Stimulated activated CD8-positive, alpha-beta memory T cell treated with anti-CD3 and anti-CD28 coated beads, Interleukin-7, amount 100 ng/mL, for 4 hours (primary cell): ENCODE measurements at places on chromosomes 3 and 15.

DNA sequence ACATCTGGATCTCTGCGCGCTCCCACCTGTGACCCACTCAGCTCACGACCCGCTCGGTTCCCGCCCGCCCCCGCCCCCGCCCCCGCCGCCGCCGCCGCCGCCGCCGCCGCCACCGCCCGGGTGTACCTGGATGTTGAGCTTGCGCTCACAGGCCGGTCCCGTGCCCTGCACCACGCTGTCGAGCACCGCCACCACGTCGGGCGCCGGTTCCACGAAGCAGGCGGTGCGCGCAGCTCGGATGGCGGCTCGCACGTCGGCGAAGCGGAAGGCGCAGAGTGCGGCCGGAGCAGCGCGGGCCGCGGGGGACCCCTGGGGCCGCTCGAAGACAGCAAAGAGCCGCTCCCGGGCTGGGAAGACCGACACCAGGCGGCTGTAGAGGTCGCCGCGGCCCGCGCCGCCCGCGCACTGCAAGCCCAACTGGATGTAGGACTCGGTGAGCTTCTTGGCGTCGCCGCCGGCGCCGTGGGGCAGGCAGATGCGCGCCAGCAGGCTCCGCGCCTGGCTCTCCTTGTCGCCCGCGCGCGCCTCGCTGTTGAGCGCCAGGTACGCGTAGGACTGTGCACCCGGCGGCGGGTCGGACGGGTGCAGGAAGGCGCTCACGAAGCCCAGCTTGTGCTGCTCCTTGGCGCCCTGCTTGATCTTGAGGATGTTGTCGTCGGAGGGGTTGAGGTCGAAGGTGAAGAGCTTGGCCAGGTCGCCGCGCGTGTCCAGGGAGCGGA, 1.1 kb downstream of the PLXND1 start:
- DNase-seq = peak; percentile 42

GRCh38 chr3:142065932-142066331, 83.4 kb downstream of the TFDP2 start:
- no peak for DNase-seq

DNA sequence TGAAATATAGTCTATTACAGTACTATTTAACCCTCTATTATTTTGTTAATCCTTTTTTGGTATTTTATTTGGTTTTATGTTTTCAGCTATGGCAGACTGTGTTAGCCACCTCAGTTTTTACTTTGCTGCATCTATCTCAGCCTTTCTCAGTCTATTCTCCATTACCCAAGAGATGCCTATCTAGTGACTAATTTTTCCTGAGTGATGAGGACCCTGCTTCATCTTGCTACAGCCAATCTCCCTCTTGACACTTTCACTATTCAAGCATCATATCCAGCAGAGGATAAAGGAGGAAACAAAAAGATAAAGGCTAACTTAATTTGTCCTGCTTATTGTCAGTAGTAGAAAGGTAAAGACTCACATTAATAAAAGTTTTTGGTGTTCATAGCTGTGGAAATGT, 141.8 kb upstream of the NECTIN3 start:
- DNase-seq = no peak

DNA sequence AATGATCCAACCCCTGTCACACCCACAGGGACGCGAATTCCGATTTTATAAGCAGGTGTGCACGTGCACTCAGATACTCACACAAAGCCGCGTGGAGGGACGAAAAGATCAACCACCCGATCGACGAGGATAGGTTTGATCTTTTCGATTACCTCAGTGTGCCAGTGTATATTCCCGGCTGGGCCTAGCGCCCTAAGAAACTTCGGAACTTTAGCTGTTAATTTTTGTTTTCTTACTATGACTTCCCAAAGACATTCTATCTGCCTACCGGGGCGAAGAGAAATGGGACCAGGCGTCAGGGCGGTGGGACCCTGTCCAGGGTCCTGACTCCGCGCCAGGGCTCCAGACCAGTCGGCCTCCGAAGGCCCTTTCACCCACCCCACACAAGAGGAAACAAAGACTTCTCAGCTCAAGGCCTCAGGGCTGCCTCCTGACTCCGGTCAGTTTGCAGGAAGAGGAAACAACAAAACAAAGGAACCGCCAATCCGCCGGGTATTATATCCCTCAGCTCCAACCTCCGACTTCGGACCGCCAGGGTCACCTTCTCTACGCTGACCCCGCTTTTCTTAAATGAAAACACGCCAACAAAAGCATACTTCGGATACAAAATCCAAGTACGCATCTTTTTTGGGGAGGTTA, 6.8 kb downstream of the ONECUT1 start:
- DNase-seq = no peak

DNA sequence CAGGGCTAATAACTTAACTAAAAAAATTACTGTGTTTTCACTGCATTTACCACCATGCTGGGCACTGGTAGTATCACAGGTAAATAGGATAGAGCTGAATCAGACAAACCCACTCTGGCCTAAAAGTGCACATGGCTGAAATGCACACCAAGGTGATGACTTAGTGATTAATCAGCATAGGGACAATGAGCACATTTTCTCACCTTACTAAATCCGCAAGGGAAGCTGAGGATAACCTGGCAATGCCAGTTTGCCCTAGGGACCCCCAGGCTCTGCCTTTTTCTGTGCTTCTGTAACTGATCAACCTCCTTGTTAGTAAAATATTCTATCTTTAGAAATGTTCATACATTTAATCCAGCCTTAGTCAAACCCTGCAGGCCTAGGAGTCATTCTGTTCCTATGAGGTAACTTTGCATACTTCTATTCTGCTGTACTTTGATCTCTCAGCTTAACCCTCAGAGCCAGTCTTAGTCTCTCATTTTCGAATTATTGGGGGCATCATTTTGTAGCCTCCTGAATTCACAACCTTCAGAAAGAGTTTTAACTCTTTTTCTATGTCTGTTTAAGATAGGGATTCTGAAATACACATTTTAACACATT, 562.9 kb upstream of the KCNMB2 start:
- no peak for DNase-seq

DNA sequence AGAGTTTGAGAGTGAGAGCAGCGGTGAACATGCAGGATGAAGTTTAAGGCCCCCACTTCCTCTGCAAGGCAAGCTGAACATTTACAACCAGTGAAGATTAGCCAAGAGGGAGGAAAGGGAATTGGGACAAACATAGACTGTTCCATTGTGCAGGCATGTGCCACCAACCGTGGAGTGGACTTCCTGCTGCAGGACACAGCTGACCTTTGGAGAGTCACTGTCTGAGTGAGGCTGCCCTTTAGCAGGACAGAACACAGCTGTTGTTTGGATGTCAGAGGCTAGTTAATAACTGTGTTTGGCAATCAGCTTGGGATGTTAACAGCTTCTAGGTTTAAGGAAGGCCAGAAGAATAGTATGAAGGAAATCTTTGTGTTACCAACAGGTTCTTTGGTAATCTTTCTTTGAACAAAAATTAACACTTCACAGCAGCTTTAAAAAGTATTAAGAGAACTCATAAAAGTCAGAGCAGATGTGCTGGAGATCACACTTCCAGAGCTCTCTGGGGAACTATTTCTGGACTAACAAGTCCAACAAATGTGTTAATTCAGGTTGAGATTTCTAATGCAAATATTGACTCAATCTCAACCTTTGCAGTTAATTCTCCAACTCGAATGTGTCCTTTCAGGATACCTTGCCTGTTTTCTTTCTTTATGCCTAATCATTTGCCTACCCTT, 31.4 kb downstream of the CTDSPL start:
- no peak for DNase-seq

- DNase-seq = no peak
These were observed 101.2 kb downstream of the NFKBIZ start for GRCh38 chr3:101950510-101950909.

- peak; percentile 45 for DNase-seq
These were observed 34.5 kb downstream of the KLF13 start for GRCh38 chr15:31360843-31361763.

GRCh38 chr3:137008976-137009375, 51.2 kb downstream of the IL20RB start:
- no peak for DNase-seq

DNA sequence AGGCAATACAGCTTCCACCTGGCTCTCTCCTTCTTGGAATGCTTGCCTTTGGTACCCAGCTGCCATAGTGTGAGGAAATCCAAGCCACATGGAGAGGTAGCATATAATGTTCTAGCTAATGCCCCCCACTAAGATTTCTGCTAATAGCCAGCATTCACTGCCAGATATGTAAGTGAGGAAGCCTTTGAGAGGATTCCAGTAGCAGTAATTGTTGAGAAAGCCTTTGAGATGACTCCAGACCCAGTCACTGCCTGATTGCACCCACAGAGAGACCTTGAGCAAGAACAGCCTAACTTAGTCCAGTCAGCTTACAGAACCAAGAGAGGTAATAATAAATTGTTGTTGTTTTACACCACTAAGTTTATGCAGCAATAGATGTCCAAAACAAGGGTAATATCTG, 63.1 kb downstream of the STRIT1 start:
- DNase-seq = no peak

DNA sequence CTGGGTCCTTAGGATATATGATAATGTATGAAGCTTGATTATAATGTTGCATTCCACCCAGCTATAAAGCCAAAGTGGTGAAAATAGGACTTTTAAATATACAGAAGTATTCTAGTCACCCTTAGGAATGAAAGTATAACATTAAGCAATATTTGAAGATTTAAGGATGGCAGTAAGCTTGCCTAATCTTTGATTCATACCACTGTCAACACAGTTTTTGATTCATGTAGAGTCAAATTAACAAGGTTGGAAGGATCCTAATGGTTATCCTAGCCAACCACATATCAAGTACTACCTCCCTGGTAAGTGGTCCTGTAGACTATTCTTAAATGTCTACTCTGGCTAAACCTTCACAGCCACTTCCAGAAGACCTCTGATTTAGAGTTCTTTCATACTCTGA, 18.6 kb downstream of the ARIH1 start:
- DNase-seq = no peak

GRCh38 chr15:87038404-87038803, 958.7 kb downstream of the AGBL1 start:
- DNase-seq = no peak

- DNase-seq = no peak
These were observed 56.1 kb upstream of the GK5 start for GRCh38 chr3:142281474-142281873.

DNA sequence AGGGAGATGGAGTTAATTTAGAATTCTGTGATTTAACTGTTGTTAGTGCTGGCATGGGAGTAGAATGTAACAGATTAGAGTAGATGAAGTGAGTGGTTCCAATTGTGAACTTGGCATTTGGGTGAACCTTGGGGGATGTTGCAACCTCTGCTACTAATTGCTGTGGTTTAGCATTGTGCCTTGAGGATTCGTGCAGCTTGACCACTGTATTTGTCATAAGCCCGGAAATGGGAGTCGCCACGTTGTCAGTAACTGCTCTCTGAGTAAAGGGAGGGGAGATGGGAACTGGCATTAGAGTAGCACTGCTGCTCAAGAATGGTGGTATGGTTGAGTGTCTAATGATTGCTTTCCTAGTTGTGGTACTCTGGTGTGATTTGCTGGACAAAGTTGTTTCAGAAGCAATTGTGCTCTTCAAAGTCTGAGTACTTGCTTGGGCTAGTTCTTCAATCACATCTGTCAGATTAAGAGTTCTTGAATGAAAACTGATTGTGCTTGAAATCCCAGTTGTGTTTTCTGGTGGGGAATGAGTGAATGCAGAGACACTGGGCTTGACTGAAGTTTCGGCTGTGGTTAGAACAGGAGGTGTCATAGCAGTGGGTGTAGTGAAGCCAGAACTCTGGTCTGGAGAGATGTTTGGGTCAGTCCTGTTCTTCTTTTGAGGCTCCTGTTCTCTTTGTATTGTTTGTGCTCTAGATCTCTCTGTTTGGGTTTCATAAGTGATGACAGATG, 15.4 kb downstream of the IGSF10 start:
- DNase-seq = no peak

- DNase-seq = no peak
These were observed 1040.1 kb upstream of the NR2F2 start for GRCh38 chr15:95290176-95290974.

- no peak for DNase-seq
These were observed 73.4 kb downstream of the LHFPL4 start for GRCh38 chr3:9480265-9480664.
